ENCODE measurements at places on chromosomes 2 and 18.
A peak's percentile ranks its signal among the peaks of the same experiment; 100 is the strongest.

GRCh38 chr2:179817181-179817841, 44.1 kb downstream of the ZNF385B start:
- no peak for DNase-seq

- no peak for DNase-seq
Observed at GRCh38 chr2:40488927-40489677, 37.2 kb upstream of the SLC8A1 start.

GRCh38 chr2:149488706-149489440, 98.7 kb downstream of the MMADHC start:
- no peak for DNase-seq

DNA sequence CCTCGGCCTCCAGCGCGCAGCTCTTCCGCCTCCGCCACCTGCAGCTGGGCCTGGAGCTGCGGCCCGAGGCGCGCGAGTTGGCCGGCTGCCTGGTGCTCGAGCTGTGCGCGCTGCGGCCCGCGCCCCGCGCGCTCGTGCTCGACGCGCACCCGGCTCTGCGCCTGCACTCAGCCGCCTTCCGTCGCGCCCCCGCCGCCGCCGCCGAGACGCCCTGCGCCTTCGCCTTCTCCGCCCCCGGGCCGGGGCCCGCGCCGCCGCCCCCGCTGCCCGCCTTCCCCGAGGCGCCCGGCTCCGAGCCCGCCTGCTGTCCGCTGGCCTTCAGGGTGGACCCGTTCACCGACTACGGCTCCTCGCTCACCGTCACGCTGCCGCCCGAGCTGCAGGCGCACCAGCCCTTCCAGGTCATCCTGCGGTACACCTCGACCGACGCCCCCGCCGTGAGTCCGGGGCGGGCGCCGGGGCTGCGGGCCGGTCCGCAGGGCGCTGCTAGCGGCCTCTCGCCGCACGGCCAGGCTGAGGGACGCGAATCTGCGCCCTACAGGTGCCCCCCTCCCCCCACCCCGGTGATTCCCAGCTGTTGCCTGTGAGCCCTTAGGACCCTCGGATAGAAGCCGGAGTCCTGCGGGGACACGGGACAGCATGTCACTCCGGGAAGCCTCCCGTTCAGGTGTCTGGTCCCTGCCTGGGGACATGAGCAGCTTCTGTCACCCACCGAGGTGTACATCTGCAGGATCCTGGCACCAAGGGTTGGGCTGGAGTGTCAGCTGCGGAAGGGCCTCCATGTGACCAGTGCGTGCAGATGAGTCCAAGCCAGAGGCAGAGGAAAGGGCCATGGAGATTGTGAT, 616 bp downstream of the RNPEPL1 start:
- peak; percentile 72 for DNase-seq

GRCh38 chr18:80196528-80197320, 50.6 kb downstream of the PARD6G start:
- peak; percentile 64 for DNase-seq

- DNase-seq = no peak
Observed at GRCh38 chr2:136131484-136131960, 13.6 kb upstream of the CXCR4 start.

DNA sequence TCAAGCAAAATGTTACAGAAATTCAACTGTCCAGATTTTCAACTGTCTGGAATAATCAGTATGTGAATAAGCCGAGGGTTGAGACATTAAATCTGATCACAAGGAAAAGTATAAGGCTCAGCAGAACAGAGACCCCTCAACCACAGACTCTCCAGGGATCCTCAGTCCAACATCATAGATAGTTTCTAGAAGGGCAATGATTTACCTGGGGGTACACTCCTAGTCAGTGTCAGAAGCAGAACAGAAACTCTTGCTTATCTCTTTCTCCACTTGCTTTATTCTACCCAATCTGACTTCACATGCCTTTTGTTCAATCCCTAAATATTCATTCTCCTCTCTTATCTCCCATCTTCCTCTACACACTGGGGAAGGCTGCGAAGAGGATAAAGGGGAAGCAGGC, 36.4 kb downstream of the ICOS start:
- DNase-seq = no peak

GRCh38 chr2:191637182-191638078, 40.5 kb upstream of the NABP1 start:
- no peak for DNase-seq

DNA sequence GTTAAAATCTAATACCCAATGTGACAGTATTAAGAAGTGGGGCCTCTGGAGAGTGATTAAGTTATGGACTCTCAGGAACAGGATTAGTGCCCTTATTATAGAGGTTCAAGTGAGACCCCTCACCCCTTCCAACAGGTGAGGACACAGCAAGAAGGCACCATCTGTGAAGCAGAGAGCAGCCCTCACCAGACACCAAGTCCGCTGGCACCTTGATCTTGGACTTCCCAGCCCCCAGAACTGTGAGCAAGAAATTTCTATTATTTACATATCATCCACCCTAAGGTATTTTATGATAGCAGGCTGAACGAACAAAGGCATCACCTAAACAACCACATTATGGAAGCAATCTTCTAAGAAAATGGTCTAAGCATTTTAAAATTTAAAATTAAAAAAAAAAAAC, 59.0 kb downstream of the HDAC4 start:
- no peak for DNase-seq

DNA sequence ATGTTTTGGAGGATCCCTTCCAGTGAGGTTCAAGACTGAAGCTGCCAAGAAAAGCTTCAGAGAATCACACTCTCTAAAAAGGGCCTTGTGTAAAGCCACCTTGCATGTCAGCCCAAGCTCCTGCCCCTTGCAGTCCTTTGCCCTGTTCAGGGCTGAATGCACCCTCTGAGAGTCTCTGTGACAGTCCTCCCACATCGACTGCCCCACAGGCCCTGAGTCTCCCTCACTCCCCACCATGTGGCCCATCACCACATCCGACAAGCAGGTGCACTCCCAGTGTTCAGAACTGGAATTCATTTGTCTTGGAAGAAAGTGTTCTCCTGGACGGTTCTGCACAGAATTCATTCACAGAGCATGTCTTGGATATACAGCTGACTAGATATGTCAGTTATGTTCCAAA, 31.0 kb downstream of the BCL11A start:
- DNase-seq = no peak

DNA sequence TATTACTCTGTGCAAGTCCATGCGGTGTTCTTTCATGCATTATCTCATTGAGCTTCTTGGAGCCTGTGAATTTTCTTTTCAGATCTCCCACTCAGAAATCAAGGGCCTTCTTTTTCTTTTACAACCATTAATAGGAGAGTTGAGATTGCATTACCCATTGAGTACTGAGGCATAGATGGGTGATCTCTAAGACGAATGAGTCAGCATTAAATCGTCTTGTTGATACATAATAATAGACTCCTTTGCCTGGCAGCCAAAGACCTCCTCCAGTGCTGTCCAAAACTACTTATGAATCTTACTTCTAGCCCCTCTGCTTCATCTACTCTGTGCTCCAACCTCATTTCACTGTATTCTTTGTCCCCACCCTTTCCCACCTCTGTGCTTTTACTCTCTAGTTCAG, 180.5 kb downstream of the AGPS start:
- no peak for DNase-seq

DNA sequence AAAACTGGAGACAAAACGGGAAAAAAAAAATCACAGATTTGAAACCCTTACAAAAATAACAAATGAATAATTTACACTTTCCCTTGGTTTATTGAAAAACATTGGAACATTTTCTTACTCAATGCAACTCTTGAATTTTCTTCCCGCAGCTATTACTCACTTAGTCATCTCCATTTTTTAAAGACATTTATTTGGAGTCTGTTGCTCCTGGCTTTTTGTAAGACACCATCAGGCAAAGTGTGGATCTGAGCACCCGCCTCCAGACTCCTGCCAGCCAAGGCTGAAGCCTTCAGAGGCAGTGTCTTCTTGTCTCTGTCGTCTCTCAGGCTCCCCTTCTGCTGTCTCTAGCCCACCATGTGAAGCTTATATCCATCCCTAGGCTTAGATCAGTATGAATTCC, 46.2 kb downstream of the TRIB2 start:
- no peak for DNase-seq

GRCh38 chr2:139798391-139798790, 1018.2 kb upstream of the NXPH2 start:
- no peak for DNase-seq

DNA sequence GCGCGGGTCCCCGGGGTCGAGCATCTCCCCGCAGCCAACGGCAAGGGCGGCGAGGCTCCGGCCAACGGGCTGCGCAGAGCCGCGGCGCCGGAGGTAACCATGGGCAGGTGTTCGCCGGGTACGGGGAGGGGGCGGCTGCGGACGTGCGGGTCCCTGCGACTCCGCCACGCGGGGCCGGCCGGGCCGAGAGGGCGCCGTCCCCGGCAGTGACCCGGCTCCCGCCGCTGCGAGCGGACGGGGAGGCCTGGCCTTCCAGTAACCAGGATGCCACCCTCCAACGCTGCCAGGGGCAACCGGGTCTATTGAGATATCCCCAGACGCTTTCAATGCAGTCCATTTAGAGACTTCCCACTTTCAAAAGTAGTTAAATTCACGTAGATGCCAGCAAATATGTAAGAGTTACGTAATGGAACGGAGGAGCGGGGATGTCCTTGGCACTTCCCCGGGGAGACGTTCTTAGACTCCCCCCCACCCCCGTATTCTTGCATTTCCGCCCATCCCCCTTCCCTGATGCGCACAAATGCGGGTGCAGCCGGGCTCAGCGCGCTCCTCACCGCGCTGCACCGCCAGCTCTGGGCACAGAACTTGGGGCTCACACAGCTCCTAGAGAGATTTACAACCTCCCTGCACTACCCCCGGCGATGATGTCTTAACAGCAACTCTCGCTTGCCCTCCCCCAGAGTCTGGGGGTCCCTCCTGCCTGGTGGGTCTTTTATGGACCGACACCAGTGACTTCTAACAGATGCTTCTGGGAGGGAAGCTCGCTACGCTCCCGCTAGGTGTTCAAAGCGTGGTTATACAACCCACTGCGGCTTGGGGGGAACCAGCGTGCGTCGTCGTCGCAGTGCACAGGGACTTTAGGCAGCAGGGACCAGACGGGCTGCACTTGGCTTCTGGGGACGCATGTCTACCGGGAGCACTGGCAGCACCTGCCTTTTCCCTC, 657 bp downstream of the SGPP2 start:
- DNase-seq = no peak

DNA sequence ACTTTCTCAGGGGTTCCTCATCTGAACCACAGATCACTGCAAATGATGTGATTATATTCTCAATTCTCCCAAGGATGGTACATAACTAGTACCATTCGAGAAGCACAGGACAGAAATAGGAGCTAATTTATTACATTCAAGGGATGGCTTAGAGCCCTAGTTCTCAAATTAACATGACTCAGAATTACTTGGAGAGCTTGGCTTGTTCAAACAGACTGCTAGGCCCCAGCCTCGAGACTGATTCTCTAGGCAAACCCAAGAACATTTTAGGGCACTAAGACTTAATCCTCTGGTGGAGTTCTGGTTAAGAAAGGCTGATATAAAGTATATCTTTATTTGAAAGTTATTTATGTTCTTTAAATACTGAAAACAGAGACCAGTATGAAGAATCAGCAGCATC, 35.8 kb downstream of the HIBCH start:
- DNase-seq = no peak

DNA sequence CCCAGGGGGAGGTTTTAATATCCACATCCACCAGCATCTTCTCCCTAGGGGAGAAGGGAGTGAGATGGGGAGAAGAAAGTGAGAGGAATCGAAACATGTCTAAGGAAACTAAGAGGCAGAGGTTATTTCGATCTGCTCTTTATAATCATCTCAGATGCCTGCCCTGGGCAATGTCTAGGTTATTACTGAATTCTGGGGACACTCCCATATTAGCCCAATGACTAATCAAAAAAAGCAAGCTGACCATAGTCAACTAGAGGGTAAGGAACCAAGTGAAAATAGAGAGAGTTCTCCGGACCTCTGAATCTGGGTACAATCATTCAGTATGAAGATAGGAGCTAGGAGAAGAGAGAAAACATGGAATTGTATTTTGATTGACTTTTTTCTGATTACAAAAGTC, 56.7 kb upstream of the EML4 start:
- DNase-seq = no peak

- no peak for DNase-seq
Observed at GRCh38 chr18:22608847-22609246, 191.1 kb upstream of the CTAGE1 start.

DNA sequence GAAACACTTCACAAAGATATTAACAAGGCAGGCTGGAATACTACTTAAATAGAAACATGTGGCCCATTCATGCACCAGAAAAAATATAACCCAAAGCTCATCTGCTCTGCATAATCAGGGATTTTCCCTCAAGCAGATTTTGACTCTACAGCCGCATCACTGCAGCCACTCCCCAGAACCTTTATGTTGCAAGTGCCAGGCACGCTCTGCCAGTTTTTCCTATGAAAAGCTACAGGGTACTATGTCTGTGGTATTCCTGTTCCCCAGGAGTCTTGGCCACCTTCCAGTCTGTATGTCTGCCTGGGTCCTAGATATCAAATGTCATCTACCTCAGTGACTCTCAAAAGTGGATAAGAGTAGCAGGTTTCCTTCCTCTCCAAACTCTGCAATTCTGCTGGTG, 3.8 kb downstream of the COA5 start:
- no peak for DNase-seq

DNA sequence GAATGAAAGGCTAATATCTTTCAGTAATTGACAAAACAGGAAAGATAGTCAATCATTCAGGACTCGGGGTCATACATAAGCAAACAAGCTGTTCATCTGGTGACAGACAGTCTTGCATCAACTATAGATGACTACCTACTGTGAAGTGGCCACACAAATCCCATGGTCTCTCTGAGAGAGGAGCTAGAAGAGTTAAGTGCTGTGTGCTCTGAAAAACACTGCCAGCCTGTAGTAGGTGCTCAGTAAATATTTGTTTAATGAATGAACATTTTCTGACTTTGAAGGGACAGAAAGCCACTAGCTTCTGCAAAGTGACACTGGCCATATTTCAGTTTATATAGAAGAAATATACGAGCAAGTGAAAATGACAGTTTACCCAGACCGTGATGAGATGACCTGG, 184.0 kb upstream of the CHAC2 start:
- DNase-seq = no peak

DNA sequence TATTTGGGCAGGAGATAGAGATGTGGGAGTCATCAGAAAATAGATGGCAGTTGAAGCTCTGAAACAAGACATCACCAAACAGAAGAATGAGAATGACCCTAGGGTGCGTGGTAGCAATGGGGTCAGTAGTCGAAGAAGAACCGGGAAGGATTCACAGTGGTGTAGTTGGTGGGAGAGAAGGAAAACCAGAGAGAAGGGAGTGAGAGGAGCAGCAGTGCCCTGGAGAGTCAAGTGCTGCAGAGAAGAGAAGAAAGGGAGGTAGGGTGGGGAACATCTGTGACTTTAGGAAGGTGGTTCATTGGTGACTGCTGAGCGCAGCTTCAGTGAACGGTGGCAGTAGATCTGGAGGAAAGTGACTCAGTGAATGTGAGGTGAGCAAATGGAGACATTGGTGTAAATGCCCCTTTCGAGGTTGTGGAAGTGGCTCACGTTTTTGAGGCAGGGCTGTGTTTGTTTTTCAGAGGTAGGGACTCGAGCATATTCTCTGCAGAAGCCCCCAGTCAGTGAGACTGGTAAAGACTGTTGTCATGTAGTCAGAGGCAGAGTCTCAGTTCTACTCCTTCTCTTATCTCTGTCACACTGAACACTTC, 36.4 kb downstream of the CDC42EP3 start:
- no peak for DNase-seq

GRCh38 chr2:97966545-97967215, 29.1 kb downstream of the TMEM131 start:
- DNase-seq = no peak

- no peak for DNase-seq
Observed at GRCh38 chr2:164651361-164651760, 30.1 kb upstream of the GRB14 start.
